ENCODE measurements at places on chromosomes 1 and 21.

DNA sequence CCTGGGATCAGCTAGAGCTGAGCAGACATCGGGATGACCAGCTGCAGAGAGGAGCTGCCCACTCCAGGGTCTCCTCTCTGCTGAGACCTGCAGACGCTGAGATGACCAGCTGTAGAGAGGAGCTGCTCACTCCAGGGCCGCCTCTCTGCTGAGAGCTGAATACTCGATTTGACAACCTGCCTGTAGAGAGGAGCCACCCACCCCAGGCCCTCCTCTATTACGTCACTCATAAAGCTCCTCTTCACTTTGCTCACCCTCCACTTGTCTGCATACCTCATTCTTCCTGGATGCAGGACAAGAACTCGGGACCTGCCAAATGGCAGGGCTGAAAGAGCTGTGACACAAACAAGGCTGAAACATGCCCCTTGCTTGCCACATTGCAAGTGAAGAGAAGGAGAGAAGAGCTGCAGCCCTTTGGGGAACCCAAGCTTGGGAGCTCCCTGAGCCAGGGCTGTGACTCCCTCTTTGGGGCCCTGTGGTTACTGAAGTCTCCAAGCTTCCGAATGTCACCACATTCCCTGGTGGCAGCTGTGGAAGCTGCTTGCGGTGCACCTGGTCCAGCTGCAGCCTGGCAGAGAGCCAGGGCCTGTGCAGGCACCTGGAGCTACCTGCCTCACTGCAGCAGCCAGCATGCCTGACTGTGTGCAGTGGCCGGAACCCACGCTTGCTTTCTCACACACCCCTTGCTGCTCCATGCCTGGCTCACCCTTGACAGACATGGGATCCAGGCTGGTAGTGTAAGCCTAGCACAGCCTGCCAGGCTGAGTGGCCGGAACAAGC lies 59.6 kb downstream of the CC2D1B start:
- no peak for DNase-seq

DNA sequence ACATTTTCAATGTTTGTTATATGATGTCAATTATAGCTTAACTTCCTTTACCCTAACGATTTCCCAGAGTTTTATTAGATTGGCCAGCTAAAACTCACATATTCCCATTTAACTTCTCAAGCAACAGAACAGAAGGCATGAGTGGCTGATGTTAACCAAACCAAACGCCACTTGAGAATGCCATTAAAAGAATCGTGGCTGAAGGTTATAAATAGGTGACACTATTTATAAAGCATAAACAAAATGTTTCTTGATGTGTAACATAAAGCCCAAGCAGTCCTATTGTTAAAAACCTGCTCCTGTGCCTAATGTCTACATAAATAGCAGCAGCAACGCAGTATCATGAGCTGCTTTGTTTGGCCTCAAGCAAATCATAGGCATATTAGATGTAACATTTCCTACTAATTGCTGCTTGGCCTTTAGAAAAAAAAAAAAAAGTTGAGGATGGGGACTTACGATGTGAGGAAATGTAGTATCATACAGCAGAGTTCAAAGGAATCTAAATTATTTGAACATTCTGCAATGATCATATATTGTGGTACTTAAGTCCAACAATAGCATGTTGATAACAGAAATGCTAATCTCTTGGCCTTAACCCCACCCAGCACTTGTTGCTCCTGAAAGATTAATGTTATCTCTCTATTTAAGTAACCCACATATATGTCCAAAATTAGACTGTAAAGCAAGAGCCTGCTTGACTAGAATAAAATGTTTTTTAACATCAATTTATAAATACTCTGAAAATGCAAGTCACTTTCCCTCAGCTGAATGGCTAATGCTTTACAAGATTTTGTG lies 106.0 kb downstream of the ESRRG start:
- DNase-seq = no peak

DNA sequence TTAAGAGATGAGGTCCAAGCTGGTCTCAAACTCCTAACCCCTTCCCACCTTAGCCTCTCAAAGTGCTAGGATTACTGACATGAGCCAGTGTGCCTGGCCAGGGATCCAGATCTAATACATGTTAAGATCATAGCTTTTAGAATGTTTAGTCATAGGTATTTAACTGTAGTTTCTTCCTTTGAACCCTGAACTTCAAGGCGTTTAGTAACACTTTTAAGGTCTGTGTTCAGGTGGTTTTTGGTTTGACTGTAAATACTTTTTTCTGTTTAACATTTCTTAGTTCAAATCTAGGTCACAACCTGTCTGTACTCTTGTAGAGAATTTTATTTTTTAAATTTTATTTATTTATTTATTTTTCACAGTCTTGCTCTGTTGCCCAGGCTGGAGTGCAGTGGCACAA lies 28.1 kb downstream of the RAP1A start:
- no peak for DNase-seq

- no peak for DNase-seq
Measured at GRCh38 chr21:43778469-43779335, 2.6 kb upstream of the CSTB start.

GRCh38 chr21:27122686-27123085 lies 155.8 kb upstream of the ADAMTS5 start:
- DNase-seq = no peak

DNA sequence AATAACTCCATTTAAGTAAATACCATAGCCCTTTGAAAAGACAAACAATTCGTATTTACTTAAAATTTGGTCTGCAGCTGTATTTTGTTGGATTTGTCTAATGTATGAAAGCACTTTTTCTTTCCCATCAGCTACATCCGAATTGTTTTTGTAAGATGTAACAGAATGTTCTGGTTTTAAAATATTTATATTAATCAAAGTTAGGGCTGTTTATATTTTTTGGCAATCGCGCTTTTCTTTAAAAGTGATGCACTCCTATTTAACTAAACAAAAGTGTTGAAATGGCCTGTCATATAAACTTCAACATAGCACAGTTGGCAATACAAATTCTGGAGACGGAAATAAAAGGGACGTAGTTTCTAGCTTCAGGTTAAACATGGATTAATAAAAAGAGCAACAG lies 216.3 kb upstream of the ADGRL2 start:
- DNase-seq = no peak

- no peak for DNase-seq
Measured at GRCh38 chr1:38803647-38804046, 55.9 kb downstream of the RRAGC start.

DNA sequence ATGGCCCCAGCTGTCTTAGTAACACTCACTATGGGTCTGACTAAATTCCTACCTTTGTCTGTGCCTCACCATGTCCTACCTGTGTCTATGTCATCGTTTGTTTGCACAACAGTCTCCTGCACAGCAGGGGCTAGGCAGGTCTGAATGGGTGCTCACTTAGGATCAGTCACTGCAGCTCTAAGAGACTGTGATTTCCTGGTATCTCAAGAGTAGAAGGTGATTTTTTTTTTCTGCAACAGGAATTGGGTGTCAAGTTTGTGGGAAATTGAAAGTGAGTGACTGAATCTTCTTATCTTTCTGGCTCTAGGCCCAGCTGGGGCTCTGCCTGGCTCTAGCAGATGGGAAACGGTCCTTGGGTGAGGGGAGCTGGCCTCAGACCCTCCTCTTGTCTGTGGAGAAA lies 46.4 kb upstream of the TRABD2B start:
- no peak for DNase-seq

- no peak for DNase-seq
Measured at GRCh38 chr1:59282951-59283350, 13.9 kb upstream of the FGGY start.

GRCh38 chr1:231315887-231316286 lies 21.8 kb downstream of the EXOC8 start:
- DNase-seq = peak; percentile 49

DNA sequence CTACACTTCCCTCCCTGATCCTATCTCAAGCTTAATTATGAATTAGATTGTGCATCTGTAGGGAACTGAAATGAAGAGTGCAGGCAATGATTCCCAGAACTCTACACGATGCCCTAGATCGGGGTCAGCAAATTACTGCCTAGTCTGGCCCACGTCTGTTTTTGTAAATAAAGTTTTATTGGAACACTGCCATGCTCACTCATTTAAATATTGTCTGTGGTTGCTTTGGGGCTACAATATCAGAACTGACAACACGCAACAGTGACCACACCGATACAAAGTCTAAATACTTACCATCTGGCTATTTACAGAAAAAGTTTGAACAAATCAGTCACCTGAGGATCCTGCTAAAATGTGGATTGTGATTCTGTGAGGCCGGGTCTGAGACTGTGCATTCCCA lies 74.1 kb downstream of the PGBD5 start:
- DNase-seq = no peak

DNA sequence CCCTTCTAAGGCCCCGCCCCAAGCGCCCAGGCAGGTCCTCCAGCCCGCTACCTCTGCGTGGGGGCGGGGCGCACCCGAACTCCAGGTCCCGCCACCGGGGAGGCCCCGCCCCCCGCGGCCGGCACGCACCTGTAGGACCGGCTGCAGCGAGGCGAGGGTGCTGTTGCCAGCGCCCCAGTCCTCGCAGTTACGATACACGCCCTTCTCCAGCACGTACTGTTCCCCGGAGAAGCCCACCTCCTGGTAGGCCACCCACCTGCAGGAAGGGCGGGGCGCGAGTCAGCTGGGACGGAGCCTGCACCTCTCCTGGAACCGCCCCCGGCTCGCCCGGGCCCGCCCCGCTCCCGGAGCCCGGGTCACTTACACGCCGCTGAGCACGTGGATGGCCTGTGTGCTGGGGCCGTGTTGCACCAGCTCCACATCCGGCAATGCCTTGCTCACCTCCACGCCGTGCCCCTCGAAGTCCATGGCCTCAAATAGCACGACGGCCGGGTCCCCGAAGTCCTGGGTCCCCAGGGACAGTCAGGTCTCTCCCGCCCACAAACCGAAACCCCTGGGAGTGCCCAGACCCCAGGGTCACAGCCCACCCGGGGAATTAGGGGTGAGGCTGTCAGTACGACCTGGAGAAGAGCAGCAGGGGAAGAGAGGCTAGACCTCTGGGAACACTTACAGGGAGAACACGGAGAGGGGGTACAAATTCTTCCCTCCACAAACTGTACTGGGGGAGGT lies 17.3 kb downstream of the CRYBG2 start:
- peak; percentile 88 for DNase-seq

DNA sequence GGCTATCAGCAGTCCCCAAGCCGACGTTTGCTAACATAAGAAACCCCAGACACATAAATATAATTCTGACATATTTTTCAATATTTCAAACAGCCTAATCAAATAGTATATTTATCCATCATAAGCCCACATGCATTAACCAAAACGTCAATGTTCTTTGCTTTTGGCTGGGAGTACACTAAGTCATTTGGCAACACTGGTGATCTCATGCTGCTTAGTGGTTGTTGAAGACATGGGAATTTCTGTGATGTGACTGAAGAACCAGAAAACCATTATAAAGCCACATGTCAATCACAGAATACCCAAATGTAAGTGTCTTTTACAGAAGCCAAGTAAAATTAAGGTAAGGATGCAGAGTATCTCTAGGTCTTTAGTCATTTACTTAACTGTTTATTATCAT lies 57.6 kb downstream of the PLPPR5 start:
- no peak for DNase-seq

DNA sequence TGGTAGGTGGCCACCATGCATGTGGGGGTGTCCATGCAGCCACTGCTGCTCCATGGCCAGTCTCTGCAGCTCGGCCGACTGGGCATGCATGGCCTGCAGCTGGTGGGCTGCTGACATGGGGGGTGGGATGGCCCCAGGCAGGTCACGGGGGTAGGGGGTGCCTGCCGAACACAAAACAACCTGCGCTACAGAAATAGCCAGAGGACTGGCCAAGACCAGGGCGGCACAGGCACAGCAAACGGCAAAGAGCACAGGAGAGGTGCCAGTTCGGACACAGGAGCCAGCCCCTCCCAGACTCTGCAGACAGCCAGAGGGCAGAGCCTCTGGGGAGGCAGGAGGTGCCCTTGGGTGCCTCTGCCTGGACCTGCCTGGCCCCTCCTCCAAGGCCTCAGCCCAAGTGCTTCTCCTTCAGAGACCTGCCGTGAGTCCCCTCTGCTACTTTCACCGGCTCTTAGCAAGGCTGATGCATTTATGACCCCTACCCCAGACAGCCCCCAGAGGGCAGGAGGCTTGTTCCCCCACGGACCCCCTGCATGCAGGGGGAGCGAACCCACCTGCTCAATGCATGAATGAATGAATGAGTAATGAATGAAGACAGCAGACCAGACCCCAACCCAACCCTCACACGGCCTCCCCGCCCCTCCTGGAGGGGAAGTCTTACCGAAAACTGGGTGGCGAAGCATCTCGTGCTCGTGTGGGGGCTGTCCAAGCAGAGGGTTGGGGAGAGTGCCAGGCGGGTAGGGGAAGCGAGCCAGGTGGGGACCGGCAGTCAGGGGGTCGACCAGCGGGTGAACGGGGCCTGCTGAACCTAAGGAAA lies 37.7 kb downstream of the SLC45A1 start:
- no peak for DNase-seq

- no peak for DNase-seq
Measured at GRCh38 chr1:230631477-230631876, 10.8 kb upstream of the COG2 start.

- peak; percentile 84 for DNase-seq
Measured at GRCh38 chr1:27136998-27137542, 17.9 kb downstream of the SLC9A1 start.

GRCh38 chr1:209041927-209042326 lies 541.6 kb upstream of the CAMK1G start:
- no peak for DNase-seq

DNA sequence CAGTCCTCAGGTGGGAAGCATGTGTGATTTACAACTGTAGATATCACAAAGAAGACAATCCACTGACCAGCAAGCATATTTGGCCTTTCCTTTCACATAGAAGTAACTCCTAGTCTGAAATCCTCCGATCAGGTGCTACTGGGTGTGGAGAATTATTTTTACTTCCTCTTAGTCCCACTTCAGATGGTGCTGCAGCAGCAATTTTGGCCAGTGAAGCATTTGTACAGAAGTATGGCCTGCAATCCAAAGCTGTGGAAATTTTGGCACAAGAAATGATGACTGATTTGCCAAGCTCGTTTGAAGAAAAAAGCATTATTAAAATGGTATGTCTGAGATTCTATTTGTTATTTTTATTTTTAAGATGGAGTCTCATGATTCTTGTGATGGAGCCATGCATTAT lies 51.0 kb downstream of the SCP2 start:
- DNase-seq = no peak
